Germinal center (tissue), 1 donor: ENCODE measurements at places on chromosomes 5 and 9.
A peak's percentile ranks its signal among the peaks of the same experiment; 100 is the strongest.

GRCh38 chr5:126597156-126597555 lies 2.1 kb upstream of the ALDH7A1 start:
- DNase-seq: no peak

- no peak for DNase-seq
Measured at GRCh38 chr5:179819296-179820126, 1.2 kb upstream of the SQSTM1 start.

DNA sequence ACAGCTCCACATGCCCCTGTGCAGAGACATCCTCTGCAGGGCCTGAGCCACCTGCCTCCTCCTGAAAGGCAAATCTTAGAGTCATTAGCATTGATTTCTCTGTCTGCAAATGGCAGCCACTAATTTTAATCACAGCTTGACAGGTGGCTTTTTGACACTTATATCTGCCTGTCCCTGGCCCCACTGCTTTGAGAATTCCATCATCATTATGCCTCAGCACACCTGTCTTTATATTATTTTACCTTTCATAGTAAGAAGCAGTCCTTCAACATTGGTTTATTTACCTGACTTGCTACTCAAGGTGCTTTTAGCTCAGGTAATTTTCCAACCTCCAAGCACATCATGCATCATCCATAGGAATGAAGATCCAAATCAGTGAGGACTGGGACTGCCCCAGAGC lies 451.3 kb downstream of the MTRR start:
- no peak for DNase-seq

DNA sequence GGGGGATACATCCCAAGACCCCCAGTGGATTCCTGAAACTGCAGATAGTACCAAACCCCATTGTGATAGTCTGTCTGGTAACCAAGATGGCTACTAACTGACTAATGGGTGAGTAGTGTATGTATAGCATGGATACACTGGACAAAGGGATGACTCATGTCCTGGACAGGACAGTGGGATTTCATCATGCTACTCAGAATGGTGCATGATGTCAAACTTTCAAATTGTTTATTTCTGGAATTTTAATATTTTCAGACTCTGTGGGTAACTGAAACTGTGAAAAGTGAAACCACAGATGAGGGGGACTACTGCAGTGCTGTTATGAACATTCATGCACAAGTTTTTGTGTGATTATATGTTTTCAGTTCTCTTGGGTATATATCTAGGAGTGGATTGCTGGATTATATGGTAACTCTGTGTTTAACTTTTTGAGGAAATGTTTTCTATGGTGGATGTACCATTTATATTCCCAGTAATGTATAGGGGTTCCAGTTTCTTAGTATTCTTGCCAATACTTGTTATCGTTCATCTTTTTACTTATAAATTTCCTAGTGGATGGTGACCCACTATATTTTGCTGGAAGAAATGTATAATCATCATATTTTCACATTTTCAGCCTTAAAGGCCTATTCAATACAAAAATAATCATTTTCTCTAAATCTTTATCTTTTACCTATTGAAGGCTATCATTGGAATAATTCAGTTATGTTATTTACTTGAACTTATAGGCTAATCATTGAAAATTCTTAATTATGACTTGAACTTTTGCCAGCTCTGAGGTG lies 140.9 kb downstream of the NR3C1 start:
- no peak for DNase-seq

- no peak for DNase-seq
Measured at GRCh38 chr5:176664886-176665285, 17.6 kb downstream of the TSPAN17 start.

GRCh38 chr5:141902015-141902814 lies 21.5 kb upstream of the DELE1 start:
- DNase-seq: no peak

- DNase-seq: no peak
Measured at GRCh38 chr5:74179179-74179578, 461.3 kb downstream of the ENC1 start.

DNA sequence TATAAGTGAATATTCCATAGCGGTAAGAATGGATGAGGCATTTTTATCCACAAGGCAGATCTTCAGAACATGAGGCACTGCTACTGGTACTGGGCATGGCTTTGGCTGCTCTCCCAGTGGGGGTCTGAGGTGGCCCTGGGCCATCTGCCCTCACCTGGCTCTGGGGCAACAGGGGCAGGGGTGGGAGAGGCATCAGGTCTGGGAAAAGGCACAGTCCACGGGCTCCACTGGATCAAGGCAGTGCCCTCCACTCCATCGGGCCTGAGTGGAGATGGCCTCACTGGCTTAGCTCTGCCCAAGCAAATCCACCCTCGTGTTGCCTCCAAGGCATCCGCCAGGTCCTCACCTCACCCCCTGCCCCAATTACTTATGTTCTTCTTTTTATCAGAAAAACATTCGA lies 10.9 kb upstream of the NKD2 start:
- no peak for DNase-seq

DNA sequence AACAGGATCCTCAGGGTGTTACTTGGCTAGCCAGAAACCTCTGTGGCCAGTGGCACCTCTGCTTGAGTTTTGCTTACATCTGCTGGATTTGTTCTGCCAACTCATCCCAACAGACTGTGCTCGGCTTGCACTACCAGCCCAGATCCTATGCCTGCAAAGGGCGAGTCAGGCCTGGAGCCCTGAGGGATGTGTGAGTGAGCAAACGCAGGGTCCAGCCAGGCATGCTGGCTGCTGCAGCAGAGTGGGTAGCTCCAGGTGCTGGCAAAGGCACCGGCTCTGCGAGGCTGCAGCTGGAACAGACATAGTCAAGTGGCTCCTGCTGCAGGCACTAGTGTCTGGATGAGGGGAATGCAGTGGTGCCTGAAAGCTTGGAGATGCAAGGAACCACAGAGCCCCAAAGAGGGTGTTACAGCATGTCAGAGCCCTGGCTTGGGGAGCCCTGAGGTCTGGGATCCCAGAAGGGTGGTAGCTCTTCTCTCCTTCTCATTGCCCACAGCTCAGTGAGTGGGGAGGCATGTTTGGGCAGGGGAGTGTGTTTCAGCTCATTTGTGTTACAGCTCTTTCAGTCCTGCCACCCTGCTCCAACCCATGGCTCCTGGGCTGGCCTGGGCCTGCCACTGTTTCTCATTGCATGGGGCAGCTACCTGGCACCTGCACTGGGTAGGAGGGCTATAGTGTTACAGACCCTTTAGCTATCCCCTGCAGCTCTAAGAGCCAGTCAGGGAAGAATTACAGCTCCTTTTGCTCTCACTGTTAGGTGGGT lies 332.6 kb downstream of the TAF11L14 start:
- no peak for DNase-seq

DNA sequence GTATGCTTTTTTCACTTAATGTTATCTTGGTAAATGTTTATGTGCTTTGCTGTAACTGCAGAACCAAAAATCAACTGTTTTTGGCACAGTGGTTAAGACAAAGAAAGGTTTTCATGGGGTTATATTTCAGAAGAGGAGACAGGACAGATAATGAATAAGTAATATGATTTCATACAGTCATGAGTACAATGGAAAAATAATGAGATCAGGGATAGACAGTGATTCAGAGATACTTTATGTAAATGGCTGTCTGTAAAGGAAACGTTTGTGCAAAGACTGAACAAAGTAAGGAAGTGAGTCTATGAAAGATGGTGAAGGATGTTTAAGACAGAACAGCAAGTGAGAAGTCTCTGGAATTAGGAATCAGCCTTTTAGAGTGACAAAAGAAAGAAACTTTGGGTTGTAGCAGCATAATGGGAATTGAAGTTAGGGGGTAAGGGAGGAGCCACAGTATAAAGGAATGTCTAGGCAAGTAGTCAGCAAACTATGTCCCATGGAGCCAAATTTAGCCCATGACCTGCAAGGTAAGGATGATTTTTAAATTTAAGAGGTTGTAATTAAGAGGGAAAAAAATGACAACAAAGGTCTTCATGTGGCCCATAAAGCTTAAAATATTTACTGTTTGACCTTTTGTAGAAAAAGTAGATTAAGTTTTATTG lies 55.0 kb downstream of the TNPO1 start:
- DNase-seq: no peak

DNA sequence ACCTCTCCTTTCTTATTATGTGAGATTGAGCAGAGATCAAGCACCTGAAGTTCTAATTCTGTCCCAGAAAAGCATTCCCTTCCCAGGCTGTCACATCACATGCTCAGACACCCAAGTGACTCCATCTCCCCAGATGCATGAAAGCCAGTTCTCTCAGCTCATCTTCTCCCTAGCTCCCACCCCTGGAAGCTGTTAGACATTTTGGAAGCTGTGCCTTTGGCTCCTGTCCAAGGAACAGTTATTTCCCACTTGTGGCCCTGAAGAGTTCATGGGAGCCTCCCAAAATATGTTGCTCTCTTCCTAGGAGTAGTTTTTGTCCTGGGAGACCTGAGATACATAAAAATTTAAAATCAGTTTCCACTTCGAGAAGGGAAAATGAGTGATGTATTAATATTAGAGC lies 161.4 kb upstream of the GAS1 start:
- no peak for DNase-seq

DNA sequence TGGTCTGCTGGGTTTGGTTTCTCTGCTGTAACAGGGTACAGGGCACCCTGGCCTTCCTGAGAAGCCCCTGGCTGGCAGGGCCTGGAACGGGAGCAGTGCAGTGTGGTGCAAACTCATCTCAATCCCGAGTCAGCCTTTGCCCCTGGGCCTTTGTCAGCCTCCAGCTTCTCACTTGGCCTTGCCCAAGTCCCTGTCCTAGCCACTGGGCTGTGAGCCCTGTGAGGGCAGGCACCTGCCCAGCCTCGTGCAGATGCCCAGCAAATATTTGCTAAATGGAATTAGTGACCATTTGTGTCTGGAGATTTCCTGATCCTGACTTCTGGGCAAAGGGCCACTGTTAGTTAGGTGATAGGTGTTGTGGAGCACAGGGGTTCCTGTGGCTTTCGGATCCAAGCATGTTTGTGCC lies 13.0 kb downstream of the RGS3 start:
- no peak for DNase-seq

- DNase-seq: no peak
Measured at GRCh38 chr5:68320413-68320986, 104.9 kb downstream of the PIK3R1 start.

DNA sequence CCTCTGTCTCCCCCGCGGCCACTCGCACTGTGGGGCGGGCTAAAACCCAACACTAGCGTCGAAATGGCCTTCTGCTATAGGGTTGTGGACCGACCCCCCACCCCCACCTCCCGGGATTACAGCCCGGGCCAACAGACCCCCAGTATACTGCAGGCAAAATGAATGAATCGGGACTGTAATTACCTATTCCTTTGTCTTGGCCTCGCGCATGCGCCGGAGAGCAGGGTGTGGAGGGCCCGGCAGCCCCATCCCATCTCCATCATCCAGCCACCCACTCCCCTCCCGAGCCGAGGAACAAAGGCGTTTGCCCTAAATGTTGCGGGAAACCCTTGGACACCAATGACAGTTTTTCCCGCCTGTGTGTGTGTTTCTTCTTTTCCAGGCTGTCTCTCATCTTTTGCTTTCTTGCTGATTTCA lies 1.6 kb downstream of the BASP1 start:
- DNase-seq: peak; percentile 32

DNA sequence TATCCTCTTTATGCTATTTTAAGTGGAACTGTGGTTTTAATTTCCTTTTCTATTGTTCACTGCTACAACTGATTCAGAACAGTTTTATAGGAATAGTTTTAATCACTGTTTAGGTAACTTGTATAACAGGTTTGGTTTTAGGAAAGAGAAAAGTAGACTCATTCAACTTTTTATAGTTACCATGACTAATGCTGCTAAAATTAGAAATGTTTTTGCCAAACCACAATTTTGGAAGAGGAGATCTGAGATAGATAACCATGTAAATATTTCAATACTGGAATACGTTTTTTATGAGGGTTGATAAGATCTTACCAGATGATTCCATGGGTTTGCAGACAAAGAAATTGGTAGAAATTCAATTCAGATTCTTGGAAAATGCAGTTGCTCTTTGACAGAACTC lies 404.6 kb upstream of the ARRDC3 start:
- no peak for DNase-seq

DNA sequence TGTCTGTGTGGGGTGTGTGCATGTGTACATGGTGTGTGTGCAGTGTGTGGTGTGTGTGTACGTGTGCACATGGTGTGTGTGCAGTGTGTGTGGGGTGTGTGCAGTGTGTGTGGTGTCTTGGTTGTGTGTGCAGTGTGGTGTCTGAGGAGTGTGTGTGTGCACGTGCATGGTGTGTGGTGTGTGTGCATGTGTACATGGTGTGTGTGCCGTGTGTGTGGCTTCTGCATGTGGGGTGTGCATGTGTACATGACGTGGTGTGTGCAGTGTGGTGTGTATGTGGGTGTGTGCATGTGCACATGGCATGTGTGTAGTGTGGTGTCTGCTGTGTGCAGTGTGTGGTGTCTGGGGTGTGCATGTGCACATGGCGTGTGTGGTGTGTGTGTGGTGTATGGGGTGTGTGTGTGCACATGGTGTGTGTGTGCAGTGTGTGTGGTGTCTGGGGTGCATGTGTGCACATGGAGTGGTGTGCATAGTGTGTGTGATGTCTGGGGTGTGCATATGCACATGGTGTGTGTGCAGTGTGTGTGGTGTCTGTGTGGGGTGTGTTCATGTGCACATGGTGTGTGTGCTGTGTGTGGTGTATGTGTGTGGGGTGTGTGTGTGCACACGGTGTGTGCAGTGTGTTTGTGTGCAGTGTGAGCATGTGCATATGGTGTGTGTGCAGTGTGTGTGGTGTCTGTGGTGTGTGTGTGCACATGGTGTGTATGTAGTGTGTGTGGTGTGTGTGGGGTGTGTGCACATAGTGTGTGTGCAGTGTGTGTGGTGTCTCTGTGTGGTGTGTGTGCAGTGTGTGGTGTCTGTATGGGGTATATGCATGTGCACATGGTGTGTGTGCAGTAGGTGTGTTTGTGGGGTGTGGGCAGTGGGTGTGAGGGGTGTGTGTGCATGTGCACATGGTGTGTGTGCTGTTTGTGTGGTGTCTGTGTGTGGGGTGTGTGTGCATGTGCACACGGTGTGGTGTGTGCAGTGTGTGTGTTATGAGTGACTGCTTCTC lies 40.6 kb upstream of the ZNG1F start:
- DNase-seq: peak; percentile 6

DNA sequence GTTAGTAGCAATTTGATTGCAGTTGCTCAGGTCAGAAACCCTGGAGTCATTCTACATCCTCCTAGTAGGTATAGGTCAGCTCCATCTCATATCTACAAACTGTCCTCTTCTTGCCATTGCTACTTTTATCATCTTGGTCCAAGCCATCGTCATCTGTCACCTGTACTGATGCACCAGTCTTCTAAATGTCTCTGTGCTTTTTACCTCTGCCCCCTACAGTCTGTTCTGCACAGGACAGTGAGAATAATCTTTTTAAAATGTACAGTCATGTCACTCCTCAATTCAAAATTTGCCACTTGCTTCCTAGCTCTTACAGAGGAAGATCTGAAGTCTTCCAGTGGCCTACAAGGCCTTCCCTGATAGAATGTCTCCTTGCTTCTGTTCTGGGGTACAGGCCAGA lies 6.8 kb downstream of the NNT start:
- peak; percentile 14 for DNase-seq

DNA sequence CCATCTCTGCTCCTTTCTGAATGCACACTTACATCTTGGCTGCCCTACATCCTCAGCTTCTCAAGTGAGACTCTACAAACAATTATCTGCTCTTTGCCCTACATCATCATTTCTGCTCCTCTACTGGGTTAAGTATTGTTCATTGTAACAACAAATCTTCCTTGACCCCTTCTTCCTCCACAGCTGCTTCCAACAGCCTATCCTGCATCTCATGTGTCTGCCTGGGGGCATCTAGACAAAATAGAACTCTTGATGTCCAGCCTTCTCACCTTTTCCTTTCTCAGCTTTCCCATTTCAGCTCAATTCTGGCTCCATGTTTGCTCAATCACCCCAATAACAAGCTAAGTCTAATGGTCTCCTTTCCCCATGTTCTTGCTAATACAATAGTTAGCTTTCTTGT lies 509.8 kb downstream of the DIRAS2 start:
- DNase-seq: no peak

- no peak for DNase-seq
Measured at GRCh38 chr5:37954561-37954960, 114.7 kb upstream of the GDNF start.
